ENCODE measurements at places on chromosomes 13 and 19.

DNA sequence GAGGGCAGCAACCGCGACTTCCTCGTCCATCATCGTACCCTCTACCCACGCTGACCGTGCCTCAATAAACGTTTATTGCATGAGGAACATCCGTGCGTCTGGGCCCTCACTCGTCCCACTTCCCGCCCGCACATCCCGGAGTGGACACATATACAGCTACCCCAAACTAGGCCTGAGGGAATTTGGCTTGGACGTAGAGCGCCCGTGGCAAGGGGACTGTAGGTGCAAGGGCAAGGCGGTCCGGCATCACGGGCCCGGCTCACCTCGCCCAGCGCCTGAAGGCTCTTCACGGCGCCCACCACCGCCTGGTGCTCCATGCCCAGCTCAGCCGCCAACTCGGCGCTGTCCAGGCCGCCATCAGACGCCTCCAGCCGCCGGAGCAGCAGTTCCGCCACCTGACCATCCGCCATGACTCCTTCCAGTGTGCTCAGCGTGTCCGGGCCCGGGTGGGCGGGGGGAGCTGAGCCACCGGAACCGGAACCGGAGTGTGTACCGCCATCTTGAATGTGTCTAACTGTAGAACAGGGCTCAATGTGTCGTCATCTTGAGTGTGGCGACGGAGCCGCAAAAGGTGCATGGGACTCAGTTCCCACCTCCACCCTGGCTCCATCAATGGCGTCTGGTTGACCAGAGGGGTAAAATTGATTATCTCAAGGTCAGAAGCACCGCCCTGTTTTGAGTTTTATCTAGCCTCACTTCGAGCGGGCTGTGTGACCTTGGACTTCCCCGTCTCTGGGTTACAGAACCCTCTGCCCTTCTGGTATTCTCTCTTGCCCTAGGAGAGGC, at the start of gene FARSA:
Gene FARSA (minus strand): TSS at position 425 of the 786 bp plus-strand sequence. CDS start 15 bp downstream, at position 410.
- DNase-seq: peak; percentile 88

- DNase-seq: no peak
Observed at GRCh38 chr13:106036870-106037269, 498.6 kb downstream of the EFNB2 start.

DNA sequence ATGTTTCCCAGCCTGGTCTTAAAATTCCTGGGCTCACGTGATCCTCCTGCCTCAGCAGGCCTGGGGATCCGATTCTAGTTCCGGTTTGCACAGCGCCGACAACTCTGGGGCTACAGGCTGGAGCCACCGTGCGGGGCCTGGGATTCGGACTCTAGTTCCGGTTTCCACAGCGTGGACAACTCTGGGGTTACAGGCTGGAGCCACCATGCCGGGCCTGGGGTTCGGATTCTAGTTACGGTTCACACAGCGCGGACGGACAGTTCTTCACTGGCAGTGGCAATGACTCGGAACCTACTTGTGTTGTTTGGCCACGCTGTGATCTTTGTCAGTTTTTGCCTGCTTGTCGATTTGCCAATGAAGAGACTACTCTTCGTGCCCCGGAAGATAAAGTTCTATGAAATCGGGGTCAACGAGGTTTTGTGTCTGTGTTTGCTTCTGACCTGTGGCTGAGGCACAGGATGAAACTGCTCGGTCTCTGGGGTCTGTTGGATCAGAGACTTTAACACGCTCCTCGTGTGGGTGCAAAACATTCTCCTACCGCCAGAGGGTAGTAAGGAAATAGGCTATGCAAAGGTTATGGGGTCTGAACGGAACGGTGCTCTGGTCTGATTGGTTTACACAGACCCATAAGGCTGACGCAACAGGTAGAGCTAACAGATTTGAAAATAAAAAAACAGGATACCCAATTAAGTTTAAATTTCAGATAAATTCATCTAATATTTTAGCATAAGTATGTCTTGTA, 12.1 kb upstream of the ZSCAN1 start:
- DNase-seq: peak; percentile 5

DNA sequence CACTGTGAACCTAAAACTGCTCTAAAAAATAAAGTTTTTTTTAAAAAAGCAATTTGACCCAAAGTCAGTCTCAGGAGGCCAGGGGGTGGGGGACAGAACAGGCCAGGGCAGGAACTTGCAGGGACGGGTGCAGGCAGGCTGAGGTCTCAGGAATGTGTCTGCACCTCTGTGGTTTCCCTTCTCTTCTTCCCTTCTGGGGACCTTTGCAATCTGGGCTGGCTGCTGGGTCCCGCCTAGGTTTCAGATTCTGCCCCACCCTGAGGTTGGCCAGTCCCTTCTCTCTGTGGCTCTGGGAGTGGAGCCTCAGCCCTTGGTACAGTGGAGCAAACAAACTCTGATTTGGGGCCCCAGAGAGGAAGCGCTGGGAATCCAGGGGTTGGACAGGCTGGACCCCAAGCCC, 5.3 kb upstream of the F2RL3 start:
- no peak for DNase-seq

DNA sequence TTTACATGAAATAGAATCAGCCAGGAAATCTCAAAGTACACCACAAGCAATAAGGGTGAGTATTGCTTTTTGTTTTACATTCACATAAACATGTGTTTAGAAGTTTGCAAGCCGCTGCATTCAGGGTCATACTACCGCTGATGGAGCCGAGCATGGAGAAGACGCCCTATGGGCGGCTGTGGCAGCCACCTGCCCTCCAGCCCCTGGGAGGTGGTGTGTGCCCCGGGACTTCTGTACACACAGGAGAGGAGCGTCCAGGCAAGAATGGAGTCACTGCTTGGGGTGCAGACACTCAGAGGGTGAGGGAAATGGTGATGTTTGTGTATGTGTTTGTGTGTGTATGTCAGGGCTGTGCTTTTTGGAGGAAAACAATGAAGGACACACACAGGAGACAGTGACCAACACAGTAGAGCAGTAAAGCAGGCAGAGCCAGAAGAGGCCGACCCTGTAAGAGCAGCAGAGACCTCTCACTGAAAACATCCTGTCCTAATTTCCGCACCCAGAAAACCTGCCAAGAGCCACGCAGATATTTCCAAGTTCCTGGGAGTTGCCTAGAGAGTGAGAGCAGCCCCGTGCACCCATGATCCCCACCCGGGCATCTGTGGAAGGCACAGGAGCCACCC, 108.1 kb upstream of the GJB6 start:
- peak; percentile 14 for DNase-seq

DNA sequence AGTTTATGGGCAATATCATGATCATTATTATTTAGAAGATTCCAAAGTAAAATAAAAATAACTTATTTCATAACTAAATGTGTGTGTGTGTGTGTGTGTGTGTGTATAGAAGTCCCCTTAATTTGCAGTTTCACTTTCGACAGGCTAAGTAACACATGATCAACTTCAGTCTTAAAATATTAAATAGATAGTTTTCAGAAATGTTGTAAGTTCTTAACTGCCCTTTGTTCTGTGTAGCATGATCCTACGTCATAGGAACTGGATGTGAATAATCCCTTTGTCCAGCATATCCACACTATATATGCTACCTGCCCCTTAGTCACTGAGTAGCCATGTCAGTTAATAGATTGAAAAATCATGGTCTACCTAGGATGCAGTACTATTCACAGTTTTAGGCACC, 1863.5 kb upstream of the PCDH20 start:
- no peak for DNase-seq

GRCh38 chr19:13430790-13431582, 75.3 kb downstream of the CACNA1A start:
- DNase-seq: peak; percentile 53

GRCh38 chr19:41708481-41708880, at the start of gene CEACAM5:
Gene CEACAM5 (plus strand): TSS chr19:41708626. CDS start chr19:41708732, 106 bp downstream.
- no peak for DNase-seq

DNA sequence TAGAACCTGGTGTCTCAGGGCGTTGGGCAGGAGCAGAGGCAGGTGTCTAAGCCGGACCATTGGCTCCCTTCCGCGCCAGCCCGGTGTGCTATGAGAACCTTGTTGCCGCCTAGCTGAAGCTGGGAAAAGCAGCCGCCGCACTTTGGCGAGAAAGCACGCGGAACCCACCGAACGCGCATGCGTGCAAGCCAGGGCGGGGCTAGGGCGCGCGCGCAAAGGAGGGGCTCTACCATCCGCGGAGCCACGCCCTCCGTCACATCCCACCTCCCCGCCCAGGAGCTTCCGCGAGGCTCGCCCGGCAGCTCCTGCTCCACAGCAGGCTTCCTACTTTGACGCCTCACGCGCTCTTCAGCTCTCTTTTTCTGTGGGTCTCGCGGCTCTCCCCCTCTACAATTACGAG, 51.3 kb downstream of the WDR87 start:
- peak; percentile 13 for DNase-seq

DNA sequence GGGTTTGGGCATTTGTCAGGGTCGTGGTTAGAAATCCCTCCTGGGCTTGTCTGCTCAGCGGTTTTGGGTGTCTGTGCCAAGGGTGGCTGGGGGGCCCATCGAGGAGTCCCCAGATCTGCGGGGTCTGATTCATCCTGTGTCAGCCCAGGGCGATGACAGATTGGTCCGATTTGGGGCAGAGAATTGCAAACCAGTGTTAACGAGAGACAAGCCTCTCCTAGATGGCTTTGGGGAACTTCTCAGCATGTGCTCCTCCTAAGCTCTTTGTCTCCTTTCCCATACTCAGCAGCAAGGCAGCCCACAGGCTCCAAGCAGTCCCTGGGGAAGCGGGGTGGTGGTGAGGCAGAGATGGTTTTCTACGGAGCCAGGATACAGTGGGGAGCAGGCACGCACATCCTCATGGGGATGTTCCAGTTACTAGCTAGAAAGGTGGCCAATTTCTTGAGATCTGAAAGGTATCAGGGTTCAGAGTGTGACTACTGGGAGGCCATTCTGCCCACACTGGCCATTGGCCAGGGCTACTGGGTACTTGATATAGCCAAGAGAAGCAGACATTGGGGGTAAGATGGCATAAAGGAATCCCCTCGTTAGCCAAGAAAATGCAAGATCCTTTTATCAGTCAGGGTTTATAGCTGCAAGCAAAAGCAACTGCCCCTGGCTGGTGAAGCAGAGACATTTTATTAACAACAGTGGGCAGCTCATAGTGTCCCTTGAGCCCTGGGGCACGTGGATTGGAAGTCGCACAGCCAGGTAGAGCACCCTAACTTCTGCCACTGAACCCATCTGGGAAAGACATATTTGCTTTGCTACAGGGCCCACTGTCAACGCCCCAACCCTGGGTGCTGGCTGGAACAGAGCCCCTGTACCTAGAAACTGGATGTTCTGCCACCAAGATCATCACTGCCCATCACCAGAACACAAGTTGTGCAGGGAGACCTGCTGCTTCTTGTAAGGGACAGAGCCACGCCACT, 63.6 kb downstream of the RGCC start:
- DNase-seq: peak; percentile 81

GRCh38 chr19:12975221-12975741, 5.9 kb downstream of the DAND5 start:
- no peak for DNase-seq

DNA sequence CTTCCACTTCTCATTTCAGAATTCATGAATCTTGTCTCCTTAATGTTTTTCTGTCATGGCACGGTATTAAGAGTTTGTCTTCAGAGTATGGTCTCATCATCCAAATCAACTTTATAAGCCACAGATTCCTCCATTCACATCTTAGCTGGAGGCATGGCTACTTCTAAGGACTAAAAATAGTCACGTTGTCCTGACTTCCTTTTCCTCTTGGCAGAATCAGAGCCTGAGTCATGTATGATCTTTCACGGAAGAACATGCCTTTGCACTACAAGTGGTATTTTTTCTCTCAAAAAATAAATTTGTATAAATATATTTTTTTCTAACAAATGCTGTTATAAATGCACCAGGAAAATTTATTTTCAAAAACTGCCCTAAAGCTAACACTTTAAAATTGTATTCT, 71.4 kb downstream of the ALOX5AP start:
- peak; percentile 81 for DNase-seq

DNA sequence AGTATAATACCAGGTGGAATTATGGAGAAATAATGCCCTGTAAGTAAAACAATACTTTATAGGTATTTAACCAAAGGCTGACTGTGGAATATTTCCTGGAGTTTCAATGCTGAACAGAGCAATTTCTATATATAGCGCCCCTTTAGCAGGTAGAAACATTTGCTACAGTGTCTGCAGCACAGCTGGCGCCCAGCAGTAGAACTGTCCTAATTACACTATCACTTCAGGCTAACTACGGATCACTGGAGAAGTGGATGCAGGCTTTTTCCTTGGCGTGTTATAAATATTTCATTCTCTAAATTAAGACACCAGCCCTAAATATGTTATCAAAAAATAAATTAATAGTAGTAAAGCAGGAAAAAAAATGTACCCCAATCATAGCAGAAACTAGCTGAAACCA, 3.1 kb downstream of the SHISA2 start:
- no peak for DNase-seq

GRCh38 chr19:4199699-4200293, 17.3 kb downstream of the ANKRD24 start:
- no peak for DNase-seq

DNA sequence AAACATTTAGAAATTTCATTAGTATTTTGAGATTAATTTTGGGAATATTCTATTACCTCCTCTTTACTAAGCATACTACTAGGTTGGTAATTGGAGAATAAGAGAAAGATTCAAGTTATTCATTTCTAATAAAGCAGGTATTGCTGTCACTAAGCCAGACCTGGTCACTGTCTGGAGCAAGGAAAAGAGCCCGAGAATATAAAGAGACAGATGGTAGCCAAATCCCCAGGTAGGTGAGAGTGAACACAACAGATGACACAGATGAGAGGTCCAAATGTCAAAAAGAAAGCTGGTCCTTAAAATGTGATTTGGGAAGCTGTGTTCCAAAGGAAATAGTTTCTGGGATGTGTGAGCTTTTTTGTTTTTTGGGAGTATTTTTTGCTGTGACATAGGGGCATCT, 128.6 kb downstream of the ZNF100 start:
- DNase-seq: no peak

DNA sequence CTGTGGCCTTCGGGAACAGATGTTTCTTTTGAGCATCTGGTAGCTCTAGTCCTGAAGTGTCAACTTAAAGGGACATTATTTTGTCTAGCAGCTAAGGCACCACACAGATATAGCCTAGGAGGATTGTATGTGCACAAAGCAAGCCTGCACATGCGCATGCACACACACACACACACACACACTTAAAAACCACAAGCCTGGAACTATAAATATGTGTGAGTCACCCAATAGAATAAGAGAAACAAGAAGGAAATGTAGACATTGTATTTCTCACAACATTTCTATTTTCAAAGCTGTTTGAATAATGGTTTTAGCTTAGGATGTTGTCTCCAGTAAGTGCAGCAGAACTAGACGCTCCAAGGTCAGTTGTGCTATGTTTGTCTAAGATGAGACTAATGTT, 516.5 kb downstream of the SUCLA2 start:
- peak; percentile 89 for DNase-seq

DNA sequence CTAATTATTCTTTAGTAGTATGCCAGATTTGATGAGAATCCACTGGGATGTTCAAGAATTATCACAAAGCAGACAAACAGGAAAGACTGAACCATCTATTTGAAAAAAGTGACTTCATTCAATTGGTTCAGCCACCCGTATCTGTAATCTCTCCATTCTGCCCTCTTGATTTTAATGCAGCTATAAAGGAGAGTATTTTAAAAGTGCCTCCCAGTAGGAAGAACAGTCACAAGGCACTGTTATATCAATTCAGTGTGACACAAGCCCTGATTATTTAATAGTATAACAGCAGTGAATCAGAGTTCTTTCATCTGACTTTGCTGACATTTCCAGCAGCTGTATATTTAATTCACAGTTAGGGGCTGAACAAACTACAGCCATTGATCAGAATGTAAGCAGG, 77.3 kb upstream of the SLAIN1 start:
- DNase-seq: no peak
